T-helper 9 cell (primary cell): ENCODE measurements at places on chromosomes 1 and 21.

DNA sequence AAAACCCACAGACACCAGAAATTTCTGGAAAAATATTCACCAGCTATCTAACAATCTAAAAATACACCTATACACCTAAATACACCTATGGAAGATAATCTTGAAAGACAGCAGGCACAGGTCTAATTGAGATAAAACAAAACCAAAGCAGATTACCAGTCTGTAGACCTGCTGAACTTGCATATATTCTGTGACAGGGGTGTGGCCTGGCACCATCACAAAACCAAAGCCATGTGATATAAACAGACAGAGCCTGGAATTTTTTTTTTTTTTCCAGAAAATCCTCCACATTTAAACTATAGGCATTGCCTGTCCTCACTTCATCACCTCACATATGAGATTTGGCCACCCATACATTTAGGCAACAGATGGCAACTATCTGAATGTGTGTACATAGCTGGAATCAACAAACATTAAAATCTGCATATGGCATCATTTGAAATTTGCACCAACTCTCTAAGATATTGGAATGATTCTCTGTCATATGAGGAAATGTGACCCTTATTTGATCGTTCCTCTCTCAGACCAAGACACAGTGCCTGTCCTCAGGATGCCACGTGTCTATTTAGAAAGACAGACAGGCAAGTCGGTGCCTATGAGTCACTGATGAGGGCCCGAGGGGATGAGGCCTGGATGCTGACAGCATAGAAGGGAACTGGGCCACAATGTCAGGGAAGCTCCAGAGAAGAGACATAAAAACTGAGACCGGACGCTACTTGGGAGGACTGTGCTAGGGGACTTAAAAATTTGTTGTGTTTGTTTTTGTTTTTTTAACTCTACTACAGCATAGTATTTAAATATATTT lies 32.6 kb downstream of the NMNAT2 start:
- no peak for DNase-seq

DNA sequence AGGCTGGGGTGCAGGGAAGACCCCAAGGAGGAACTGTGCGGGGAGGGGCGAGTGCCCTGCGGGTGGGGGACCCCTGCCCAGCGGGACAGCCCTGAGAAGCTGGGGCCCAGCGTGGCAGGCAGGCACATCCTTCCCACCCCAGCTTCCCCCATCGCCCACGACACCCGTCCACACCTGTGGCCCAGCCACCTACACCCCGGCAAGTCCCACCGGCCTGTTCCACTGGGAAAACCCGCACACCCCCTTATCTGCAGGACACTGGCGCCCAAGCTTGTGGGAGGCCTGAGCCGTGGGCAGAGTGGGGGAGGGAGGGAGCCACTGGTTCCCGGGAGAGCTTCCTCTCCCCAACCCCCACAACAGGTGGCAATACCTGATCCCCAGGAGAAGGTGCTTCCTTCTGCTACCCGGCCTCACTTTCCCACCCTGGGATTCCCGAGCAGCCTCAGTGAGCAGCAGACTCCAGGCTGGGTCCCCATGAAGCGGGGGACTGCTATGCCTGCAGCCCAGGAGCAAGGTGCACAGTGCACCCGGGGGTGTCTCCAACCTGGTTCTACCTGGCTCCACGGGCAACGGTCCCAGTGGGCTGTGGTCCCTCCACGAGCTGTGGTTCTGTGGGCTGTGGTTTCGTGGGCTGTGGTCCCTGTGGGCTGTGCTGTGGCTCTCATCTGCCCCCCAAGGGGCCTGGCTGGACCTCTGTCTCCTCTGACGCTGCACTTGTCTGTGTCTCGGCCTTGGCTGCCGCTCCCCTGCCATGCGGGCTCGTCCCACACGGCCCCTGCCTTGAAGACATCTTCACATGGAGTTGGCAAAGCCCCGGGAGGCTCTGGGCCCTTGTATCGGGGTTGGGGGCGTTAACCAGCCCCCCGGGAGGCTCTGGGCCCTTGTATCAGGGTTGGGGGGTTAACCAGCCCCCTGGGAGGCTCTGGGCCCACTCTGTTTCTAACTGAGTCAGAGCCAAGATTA lies 37.8 kb upstream of the POFUT2 start:
- no peak for DNase-seq

DNA sequence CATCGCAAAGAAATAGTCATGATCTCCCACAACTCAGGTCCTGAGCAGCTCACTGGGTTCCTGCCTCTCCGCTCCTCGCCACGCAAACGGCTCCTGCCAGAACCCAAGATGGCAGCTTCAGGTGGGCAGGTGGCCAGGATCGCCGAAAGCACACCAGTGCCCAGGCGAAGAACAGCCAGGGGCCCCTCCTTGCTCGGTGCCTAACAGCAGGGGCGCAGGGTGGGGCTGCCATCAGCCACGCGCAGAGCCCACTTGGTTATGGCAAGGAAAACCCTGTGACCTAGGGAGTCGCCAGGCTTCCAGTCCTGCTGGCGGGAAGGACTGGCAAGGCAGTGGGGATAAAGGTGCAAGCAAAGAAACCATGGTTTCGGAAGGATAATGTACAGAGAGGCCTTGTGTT lies 47.5 kb downstream of the ARID4B start:
- DNase-seq, result no peak

- no peak for DNase-seq
Observed at GRCh38 chr1:40830419-40830943, 31.7 kb downstream of the CITED4 start.

DNA sequence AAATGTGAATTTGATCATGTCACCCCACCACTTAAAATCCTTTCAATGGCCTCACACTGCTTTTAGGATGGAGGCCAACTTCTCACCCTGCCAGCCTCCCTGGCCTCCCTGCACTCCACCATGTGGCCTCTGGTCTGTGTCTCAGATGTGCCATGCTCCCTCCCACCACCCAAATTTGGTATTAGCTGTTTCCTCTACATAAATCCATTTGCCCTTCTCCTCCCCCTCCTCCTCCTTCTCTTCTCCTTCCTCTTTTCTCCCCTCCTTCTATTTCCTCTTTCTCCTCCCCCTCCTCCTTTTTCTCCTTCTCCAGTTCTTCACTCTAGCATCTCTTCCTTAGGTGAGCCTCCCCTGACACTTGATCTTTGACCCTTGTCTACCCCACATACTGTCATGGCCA lies 16.7 kb upstream of the GUCA2B start:
- no peak for DNase-seq

DNA sequence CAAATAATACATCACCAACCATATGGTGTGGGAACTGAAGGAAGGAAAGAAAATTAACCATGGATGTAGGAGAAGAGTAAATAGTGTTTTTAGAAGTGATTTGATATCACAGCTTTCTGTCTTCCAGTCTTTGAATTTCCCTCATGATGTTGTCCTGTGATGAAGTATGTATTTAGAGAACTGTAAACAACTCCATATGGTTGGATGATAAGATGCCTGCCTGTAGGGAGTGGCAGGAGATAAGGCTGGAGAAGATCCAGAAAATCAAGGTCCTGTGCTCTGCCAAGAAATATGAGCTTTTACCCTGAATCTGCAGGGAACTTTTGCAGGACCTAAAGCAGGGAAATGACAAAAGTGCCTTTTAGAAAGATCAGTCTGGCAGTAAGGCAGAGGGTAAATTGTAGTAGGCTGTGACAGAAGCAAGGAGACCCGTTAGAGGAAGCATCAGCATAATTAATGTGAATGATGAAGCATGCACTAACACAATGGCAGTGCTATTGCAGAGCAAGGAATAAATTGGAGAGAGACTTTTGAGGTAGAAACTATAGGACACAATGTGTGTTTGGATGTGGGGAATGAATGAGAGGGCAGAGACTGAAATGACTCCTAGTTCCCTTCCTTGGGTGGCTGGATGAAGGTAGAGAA lies 21.9 kb downstream of the CEPT1 start:
- no peak for DNase-seq

GRCh38 chr1:156862997-156863599 lies 2.4 kb downstream of the NTRK1 start:
- no peak for DNase-seq
